Foreskin keratinocyte (primary cell): ENCODE measurements at places on chromosomes 3 and 15. TPM values are rescaled to one million over a fixed set of nuclear protein-coding genes. Genes with fewer than 3 reads are reported as not detected.

SLC51A gene
- not detected in 2 replicates for polyA plus RNA-seq

CPLX3 gene
- not detected in 2 replicates for polyA plus RNA-seq

AGBL1 gene
- not detected in 2 replicates for polyA plus RNA-seq

SH3GL3 gene
- 0.22 and 0.41 TPM in 2 replicates for polyA plus RNA-seq

WDR93 gene
- polyA plus RNA-seq = not detected in 2 replicates

CIB1 gene
- polyA plus RNA-seq = 124 and 151 TPM in 2 replicates

BTLA gene
- polyA plus RNA-seq = not detected in 2 replicates

GUCA1C gene
- polyA plus RNA-seq = 0.08 and 0.43 TPM in 2 replicates

EXD1 gene
- polyA plus RNA-seq = 0.02 TPM in 1 of 2 replicates, not detected in the other
